ENCODE measurements at places on chromosomes 11 and 22.

GRCh38 chr11:132549561-132549960 is 982.7 kb downstream of the OPCML start:
- no peak for DNase-seq

GRCh38 chr11:64114231-64114630 is 51.7 kb downstream of the MACROD1 start:
- DNase-seq: no peak

DNA sequence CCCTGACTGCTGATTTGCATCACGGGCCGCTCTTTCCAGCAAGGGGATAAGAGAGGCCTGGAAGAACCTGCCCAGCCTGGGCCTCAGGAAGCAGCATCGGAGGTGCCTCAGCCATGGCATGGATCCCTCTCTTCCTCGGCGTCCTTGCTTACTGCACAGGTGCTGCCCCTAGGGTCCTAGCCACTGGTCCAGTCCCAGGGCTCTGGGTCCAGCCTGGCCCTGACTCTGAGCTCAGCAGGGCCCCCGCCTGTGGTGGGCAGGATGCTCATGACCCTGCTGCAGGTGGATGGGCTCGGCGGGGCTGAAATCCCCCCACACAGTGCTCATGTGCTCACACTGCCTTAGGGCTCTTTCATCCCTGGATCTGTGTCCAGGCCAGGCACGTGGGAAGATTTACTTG is 7.0 kb upstream of the IGLL5 start:
- no peak for DNase-seq

GRCh38 chr22:27794226-27794625 is 7.3 kb downstream of the MN1 start:
- DNase-seq: no peak

- DNase-seq: no peak
Measured at GRCh38 chr11:100949443-100949842, 180.2 kb downstream of the PGR start.

DNA sequence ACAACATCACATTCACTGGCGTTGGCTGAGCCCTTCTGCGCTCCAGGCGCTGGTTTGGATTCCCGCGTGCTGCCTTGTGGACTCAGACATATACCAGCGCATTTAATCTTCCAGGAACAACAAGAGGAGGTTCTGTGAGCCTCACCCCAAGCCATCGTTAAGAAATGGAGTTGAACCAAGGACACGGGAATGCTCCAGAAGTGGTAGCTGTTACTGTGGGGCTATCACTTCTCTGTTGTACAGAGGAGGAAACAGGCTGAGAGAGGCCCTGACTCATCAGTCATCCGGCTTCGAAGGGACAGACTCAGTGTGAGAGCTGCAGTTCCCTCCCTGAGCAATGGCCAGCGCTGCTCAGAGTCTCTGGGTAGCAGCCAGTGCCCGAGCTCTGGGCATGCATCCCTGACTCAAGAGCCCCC is 291.3 kb downstream of the TBC1D22A start:
- DNase-seq: no peak

DNA sequence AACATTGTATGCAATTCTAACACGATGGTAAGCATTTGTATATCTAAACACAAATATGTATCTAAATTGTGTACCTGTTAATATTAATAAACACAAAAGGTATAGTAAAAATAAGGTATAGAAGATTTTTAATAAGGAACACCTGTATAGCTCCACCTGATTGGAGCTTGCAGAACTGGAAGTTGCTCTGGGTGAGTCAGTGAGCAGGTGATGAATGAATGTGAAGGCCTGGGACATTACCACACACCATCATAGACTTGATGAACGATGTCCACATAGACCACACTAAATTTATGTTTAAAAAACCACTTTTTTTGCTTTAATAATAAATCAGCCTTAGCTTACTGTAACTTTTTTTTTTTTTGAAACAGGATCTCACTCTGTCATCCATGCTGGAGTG is 97.6 kb upstream of the CLMP start:
- no peak for DNase-seq

GRCh38 chr11:45485070-45485707 is 180.2 kb downstream of the CHST1 start:
- DNase-seq: no peak

- DNase-seq: no peak
Measured at GRCh38 chr11:67627812-67628624, 1.7 kb downstream of the NUDT8 start.

DNA sequence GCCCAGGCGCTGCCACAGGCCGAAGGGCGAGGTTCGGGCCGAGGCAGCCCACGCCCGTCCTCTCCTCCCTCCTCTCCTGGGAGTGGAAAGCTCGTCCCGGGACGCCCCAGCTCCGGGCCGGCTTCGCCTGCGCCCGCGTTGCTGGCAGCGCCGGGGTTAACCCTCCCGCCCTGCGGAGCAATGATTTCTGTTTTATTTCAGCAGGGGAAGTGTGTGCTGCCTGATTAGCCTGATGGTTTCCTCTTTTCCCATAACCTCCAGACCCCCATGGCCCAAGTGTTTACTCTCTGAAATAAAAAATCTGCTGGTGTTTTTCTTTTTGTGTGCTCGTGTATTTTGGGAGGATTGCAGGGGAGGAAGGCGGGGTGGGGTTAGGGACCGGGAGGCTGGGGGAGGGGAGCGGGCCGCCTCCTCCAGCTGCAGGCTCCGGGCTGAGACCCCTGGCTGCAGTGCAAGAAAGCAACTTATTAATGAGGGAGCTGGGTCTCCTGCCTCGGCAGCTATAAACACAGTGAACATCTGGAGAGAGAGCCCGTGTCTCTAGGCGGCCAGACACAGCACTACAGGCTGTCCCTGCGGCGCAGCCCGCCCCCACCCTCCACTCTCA is 38.6 kb downstream of the ETS1 start:
- peak; percentile 8 for DNase-seq

DNA sequence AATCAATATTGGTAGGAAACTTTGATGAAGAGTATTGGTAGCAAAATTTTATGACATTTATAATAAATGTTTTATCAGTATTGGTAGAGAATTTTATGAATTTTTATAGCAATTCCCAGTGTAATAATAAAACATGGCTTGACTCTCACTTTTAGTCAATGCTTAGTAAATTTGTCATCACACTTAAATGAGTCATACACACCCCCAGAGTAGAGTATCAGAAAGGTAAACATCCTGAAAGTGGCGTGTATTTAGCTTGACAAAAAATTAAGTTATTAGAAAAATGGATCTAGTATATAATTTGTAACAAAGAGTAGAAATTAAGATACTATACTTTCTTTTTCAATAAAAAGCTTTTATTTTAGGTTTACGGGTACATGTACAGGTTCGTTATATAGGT is 2.6 kb downstream of the MS4A3 start:
- DNase-seq: no peak

GRCh38 chr11:63813563-63814382 is 517 bp downstream of the SPINDOC start:
- peak; percentile 21 for DNase-seq

DNA sequence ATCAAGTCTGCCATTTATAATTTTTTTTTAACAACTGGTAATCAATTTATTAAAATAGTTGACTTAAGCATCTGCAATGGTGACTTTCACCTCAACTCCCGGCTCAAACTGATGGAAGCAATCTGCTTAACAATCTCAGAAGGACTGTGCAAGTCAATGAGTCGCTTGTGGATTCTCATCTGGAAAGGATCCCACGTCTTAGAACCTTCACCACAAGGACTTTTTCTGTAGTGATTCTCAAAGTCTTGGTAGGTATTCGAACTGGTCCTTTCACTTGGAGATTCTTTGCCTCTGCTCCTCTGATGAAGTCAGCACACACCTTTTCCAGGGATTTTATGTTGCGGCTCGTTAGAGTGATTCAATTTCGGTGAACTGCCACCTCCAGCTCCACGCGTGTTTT is 7.3 kb downstream of the RSF1 start:
- DNase-seq: no peak

DNA sequence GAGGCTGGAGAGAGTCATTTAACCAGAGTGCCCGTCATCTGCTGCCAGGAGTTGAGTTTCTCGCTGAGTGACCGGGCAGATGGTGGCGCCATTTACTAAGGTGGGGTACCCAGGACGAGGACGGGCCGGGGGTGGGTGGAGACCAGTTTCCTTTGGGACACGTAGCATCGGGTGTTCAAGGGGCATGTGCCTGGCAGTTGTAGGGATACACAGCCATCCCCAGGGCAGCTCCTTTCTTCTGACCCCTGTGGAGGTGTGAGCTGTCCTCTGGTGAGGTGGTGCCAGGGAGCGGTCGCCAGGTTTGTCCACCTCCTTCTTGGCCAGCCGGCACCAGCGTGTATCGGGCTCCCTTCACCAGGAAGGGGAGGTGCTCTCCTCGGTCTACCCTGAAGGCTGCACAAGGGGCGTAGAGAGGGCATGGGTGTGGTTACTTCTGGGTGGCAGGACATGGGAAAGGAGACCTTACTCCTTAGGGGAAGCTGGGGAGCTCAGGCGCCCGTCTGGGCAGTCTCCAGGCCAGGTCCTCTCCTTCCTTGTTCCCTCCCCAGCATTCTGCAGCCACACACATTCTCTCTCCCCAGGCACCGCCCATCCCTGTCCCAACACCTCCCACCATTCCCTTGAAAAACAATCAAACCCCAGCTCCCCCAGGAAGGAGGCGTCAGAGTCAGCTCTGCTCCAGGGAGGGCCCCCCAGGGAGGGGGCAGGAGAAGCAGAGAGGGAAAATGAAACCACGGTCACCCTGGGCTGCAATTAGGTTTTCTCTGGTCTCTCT is 10.3 kb upstream of the MB start:
- peak; percentile 22 for DNase-seq

- DNase-seq: no peak
Measured at GRCh38 chr11:496834-497564, 10.0 kb downstream of the RNH1 start.

DNA sequence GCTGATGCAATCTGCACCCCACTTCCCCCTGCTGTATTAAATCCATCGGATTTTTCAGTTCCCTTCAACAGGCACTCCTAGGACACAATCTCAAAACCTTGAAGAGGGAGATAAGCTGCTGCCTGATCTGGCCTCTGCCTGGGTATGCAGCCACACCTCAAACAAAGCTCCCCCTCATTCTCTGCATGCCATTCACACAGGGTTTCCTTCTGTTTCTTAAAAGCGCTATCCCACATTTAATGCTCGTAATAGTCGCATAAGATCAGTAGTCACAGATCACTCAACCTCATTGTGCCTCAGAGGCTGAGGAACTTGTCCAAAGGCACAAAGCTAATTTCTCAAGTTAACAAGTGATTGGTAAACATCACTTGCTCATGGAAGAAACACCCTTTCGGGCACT is 34.0 kb downstream of the UQCR10 start:
- DNase-seq: no peak

GRCh38 chr22:11628651-11629511 is 3899.1 kb upstream of the OR11H1 start:
- DNase-seq: no peak

DNA sequence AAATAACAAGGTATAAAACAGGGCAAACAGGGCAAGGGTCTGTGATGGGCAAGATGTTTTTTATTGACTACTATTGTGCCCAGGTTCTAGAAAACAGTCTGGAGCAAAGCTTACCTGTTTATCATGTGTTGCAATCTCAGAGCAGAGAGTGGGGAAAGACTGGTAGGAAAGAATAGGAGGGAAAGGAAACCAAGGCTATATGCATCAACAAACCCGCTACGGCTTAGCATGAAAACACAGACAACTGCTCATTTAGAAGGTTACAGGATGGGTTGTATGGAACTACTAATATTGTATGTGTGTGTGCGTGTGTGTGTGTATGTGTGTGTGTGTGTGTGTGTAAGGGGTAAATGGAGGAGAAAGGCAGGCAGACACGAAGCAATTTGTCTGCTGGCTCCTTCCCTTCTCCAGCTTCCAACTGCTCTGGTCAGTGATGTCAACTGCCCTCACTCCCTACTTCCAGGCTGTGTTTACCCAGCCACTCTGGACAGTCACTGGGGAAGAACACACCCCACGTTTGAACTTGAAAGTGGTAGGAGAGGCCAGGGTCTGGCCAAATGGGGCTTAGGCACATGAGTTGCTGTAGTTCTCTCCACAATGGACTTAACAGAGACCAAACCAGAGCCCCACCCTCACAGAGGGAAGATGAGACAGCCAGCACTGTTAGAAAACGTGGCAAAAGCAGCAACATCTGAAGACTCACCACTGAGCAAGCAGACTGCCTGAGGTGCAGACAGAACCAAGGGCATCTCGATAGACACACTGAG is 47.0 kb downstream of the GAB2 start:
- DNase-seq: no peak

GRCh38 chr11:57649826-57650738 is at the start of gene YPEL4:
Gene YPEL4 (minus strand): TSS chr11:57649912. CDS start chr11:57647107, 2,805 bp downstream.
- DNase-seq: peak; percentile 66

DNA sequence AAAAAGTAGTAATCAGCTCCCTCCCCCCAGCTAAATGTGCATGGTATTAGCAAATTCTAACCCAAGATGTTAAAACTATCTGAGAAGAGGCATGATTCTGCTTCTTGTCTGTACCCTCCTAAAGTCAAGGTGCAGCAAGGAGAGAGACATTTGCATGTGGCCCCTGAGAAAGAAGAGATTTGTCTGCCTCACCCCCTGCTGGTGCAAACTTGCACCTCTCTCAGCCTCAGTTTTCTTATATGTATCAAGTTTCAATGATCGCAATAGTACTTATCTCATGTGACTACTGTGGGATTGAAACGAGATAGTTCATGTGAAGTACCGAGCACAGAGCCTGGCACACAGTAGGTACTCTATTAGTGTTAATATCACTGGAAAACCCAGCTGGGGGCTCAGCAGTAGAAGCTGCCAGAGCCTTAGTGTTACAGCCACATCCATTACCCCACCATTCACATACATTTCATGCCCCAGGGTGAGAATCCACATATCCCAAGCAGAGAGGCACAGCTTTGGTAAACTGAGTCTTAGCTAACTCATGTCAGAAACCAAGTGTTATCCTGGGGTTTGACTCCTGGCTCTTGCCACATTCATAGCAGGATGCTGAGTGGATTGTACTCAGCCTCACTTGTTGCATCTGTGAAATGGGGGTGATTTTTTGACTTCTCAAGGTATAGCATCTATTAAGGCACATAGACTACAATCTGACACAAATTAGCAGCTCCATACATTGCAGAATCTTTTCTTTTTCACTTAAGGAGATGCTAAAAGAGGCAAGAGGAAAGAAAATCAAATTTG is 24.9 kb downstream of the CD44 start:
- no peak for DNase-seq

DNA sequence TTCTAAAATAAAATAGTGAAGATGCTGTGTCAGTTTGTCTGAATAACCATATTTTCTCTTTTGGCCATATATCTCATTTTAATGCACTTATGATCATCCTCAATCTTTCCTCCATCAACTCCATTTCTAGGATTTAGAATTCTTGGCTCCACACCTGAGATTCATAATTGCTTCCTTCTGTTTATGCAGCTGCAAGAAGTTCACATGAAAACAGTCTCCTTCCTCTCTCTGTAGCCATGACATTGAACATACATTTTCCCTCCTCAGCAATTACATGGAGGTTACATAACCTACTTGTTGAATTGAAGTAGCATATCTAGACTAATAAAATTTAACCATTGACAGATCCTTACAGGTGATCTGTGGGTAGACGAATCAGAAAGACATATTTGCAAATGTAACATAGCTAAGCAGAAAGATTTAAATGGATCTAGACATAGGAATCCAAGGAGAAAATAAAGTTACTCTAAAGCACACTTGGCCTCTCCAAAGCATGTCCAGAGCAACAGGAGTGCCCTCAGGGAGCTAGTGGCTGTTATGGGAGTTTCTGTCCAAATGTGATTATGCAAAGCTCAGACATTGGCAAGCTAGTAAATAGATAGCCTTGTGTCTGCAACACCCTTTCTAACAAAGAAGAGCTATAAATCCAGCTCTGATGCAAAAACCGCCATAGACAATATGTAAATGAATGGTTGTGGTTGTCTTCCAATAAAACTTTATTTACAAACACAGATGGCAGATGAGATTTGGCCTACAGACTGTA is 119.9 kb upstream of the MPPED2 start:
- no peak for DNase-seq
